Body of pancreas (tissue), 4 donors: ENCODE measurements at places on chromosomes 2 and 18. TPM values are rescaled to one million over a fixed set of nuclear protein-coding genes. Genes with fewer than 3 reads are reported as not detected.

- DNase-seq = no peak
Measured at GRCh38 chr18:57286949-57287348, 65.4 kb upstream of the ST8SIA3 start.

GRCh38 chr2:200479692-200480265 lies 30.1 kb downstream of the KCTD18 start:
- no peak for DNase-seq

DNA sequence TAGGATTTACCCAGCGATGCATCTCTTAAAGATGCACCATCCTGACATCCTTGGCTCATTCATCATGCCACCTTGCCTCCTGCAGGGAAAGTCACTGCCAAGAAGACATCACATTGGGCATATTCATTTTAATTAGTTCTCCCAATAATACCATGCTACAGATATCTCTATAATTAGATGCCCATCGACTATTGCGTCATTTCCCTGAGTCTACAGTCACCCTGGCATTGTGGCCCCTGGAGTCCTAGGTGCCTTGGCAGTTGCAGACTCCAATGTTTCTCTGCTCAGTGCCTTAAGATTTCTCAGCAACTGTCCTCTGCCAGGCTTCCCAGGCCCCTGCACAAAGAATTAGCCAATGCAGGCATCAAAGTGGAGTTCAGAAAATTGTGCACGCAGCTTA lies 32.6 kb downstream of the RDH14 start:
- no peak for DNase-seq

- DNase-seq = no peak
Measured at GRCh38 chr2:174067815-174068214, 102.6 kb upstream of the SP3 start.

GRCh38 chr2:73937103-73937885 lies 10.6 kb downstream of the DGUOK start:
- DNase-seq = no peak

RTP5 gene
- total RNA-seq = not detected

MC5R gene
- total RNA-seq = not detected

CRYGC gene
- not detected for total RNA-seq

PTH2R gene
- not detected for total RNA-seq
